ENCODE measurements at places on chromosomes 3 and 15.

DNA sequence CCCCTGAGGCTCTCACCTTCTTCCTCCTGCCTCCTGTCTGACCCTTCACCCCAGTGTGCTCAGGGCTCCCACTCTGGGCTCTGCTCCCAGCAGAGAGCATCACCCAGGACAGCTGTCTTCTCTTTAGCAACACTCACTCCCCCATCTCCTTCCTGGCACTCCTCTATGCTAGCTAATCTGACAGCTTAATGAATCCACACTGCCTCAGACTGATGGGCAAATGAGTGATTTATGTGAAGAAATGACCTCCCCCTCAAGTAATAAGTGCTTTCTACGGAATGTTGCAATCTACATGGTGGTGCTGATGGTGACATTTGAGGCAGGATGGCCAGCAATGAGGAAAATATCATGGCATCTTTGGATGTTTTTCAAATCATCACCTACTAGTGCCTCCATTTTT is 83.6 kb downstream of the LSM3 start:
- DNase-seq, result no peak

GRCh38 chr3:18252578-18252977 is 172.6 kb downstream of the SATB1 start:
- DNase-seq, result no peak

GRCh38 chr15:84961707-84962106 is 19.9 kb upstream of the PDE8A start:
- no peak for DNase-seq

GRCh38 chr3:138389841-138390581 is 41.6 kb downstream of the MRAS start:
- DNase-seq, result no peak
